ENCODE measurements at places on chromosomes 7 and 10.
A peak's percentile ranks its signal among the peaks of the same experiment; 100 is the strongest.

- DNase-seq, result no peak
These were observed 9.8 kb downstream of the IGFBP3 start for GRCh38 chr7:45911311-45911710.

GRCh38 chr7:91843831-91844230 lies 36.7 kb downstream of the MTERF1 start:
- DNase-seq, result no peak

DNA sequence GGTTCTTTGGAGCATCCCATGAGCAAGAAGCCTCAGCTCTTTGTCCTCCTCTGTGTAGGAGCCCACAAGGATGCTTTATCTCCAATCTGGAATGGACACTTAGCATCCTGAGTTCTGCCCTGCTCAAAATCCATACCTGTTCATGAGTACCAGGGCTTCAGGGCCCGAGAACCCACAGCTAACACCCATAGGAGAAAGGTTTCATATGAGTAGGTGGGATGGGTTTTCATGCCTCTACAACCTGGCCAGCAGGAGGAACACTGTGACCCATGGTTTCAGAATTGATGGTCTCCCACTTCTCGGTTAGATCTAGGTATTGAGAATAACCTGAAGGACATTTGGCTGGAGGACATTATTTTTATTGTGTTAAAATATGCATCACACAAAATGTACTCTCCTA lies 57.8 kb downstream of the TBXAS1 start:
- no peak for DNase-seq

DNA sequence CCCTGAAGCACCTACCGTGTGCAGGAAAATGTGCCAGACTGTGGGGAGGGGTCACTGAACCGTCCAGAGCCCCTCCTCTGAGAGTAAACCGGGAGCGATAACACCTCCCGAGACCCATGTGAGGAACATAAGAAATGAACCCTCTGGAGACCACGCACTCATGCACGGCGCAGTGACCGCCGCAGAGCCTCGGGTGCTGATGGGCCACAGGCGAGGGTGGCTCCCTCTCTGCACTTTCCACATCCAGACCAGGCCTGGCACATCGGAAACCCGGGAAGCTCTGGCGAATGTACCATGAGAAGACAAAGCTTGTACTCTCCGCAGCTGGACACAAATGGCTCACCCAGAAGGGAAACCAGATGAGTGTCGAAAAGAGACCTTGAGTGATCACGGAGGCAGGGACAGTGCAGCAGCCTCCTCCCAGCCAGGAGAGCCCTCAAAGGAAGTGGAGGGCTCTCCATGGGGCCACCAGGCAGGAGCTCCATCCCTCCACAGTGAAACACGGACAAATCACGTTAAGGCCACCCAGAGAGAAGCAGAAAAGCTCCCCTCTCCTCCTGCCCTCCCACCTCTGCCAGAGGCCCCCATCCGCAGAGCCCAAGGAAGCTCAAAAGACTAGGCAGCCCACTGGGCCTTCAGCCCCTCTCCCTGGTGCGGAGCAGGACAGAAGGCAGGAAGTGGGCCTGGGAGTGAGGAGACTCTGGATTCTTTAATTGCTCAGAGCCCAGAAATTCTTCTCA lies 178.1 kb upstream of the PPP2R2D start:
- no peak for DNase-seq

DNA sequence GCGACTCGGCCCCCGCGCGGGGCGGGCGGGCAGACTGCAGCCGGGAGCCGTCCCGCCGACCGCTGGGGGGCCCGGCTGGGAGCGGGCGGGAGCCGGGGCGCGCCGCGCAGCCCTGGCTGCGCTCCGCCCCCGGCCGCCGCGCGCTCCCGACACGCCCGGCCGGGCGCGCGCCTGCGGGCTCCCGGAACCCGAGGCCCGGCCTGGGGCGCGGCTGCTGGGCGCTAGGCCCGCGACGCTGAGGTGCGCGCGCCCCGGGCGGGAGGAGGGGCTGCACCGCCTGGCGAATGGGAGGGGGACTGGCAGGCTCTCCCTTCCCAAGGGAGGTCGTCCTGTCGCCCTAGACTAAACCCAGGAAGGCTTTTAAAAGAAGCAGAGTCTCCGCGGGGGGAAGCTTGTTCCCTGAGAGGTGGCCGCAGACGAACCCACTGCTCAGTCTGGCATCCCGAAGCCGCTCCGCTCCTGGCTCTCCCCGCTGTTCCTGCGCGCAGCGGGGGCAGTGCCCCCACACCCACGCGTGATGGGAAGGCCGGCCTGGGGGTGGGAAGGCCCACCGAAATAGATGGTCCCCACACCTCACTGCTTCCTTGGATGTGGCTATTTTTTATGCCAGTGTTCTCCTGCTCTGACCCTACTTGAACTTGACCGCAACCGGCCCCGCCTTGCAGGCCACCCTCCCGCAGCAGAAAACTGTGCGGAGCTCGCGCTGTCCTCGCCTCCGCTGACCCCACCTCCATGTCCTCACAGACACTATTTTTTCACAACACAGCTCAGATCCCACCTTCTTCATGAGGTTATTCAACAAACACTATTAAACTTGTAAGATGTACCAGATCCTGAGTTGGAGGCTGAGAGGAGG lies at the start of gene VOPP1:
VOPP1 (minus strand) TSS at position 125 of the 856 bp plus-strand sequence. CDS start 178 bp downstream, outside the sequence.
- peak; percentile 58 for DNase-seq

GRCh38 chr7:130490888-130491804 lies 739 bp upstream of the MEST start:
- DNase-seq, result no peak

DNA sequence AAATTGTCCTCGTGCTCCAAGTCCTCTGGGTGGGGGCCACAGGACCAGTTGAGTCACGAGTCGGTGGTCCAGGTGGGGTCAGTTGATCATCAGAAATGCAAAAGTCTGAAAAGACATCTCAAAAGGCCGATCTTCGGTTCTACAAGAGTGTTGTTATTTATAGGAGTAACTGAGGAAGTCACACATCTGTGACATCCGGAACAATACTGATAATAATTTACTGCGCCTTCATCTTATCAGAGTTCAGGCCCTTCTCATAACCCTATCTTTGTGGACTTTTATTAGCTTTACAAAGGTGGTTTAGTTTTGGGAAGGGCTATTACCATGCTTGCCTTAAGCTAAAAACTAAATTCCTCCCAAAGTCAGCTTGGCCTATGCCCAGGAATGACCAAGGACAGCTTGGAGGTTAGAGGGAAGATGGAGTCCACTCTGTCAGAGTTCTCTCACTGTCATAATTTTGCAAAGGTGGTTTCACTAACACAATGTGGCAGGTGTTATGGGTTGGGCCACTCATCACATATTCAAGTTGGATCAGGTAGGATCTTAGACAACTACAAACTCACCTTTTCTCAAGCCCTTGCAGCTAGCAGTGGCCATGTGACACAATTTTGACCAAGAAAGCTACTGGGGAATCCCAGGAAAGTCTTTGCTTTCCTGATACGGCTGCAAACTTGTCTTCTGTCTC lies 54.7 kb upstream of the CHST3 start:
- DNase-seq, result no peak

DNA sequence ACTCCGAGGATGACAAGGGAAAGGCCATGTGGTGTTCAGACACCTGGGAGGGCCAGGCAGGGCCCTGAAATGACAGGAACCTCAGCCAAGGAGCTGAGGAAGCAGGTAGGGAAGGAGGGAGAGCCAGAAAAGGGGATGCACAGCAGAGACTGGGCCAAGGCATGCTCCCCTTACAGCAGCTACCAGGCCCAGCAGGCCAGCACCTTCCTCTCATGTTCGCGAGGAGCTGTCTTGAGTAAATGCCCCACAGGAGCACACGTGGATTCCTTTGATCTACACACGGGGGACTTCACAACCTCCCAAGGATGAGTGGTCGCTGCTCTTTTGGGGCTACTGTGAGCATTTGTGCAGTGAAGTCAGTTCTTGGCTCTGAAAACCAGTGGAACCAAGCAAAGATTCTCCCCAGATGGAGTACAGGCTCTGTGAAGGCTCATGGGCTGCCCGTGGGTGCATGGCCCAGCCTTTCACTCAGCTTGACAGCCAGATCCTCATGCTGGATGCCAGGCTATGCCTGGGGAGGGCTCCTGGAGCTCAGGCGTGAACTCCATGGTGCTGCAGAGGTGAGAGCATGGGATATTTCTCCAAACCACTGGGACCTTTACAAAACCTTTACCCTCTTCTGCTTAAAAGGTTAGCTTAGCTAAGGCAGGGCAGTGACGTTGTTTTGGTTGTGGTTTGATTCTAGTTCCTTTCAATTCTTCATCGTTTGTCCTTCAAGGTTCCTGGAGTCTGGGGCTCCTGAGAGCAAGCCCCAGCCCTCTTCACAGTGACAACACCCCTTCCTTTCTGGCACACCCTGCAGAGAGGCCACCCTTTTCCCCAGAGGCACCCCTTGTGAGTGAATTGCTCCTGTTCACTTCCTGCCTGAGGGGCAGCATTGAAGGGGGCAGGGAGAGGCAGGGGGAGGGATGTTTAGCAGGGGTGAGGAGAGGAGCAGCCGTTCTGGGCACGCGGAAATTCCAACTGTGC lies 74.2 kb upstream of the ZPBP start:
- no peak for DNase-seq

DNA sequence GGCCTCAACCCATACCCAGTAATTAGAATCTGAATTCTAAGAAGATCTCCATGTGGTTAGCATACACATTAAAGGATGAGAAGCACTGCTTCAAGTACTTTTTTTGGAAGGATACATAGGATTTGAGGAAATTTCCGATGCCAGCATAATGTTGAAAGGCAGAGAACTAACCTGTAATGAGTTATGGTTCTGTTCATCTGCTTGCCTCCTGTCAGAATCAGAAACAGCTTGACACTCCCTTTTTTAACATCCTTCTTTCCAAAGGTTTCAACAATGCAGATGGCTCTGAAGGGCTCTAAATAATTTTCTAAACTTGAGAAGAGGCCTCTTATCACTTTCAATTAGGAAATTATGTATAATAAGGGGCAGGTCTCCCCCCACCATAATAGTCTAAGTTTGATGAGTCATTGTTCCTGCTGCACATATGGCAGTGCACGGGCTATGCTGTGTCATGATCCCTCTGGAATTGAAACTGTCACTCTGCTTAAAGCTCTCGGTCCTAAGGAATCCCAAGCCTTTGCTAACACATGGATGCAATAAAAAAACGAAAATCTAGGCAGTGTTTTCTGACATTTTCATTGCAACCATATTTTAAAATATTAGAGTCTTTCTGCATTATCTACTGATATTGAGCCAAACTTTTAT lies 291.2 kb upstream of the FZD1 start:
- no peak for DNase-seq

- no peak for DNase-seq
These were observed 99.8 kb downstream of the KCNMA1 start for GRCh38 chr10:77537720-77538373.

- no peak for DNase-seq
These were observed 19.8 kb downstream of the ACBD7 start for GRCh38 chr10:15068802-15069201.

GRCh38 chr10:22315455-22316285 lies 518 bp upstream of the COMMD3 start:
- no peak for DNase-seq

DNA sequence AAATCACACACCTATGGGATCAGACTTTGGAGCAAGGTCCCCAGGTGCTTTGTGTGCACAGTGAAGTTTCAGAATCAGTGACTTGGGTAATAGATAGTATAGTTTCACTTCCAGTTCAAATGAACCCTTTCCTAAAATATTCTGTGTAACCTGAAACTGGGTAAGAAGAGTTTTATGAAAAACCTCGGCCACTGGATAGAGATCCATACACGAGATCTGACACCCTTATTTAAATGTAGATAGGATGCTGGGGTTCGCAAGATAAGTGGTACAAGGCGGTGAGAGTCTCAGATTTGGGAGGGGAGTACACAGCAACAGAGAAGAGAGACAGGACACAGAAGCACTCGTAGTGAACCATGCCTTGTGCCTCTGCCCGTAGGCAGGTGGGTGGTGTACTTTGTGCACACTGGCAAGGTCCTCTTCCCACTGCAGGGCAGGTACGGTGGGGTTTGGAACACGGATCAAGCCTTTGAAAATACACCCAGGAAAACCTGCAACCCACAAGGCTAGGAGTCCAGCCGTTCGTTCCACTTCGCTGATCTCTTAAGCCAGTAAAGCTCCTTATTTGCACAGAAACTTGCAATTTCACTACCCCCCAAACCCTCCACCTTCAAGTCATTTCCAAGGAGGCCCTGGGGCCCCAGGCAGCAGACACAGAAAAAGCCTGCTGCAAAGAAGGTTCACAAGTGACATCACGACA lies 162.8 kb downstream of the USP6NL start:
- no peak for DNase-seq
